ENCODE measurements at places on chromosomes 11 and 22. TPM values are rescaled to one million over a fixed set of nuclear protein-coding genes. Genes with fewer than 3 reads are reported as not detected.

The FXYD2 gene
- total RNA-seq, result 0.98 TPM

The KCTD17 gene
- 53.2 TPM for total RNA-seq

The WT1 gene
- not detected for total RNA-seq

The IL17REL gene
- not detected for total RNA-seq

The FGF4 gene
- not detected for total RNA-seq

The CARD18 gene
- total RNA-seq, result not detected

The MIOX gene
- total RNA-seq, result not detected

The ATG13 gene
- 53.2 TPM for total RNA-seq

The SLC6A5 gene
- not detected for total RNA-seq

The PRRG4 gene
- 0.52 TPM for total RNA-seq

The PRG3 gene
- not detected for total RNA-seq

The SCN2B gene
- total RNA-seq, result not detected

The DUSP8 gene
- 0.54 TPM for total RNA-seq

The SLC37A2 gene
- total RNA-seq, result 0.87 TPM

The TRIM49 gene
- not detected for total RNA-seq

The MS4A6A gene
- total RNA-seq, result not detected

The OR51E2 gene
- total RNA-seq, result not detected

The CHRM1 gene
- total RNA-seq, result not detected

The MS4A1 gene
- not detected for total RNA-seq
